ENCODE measurements at places on chromosomes 6 and 20.

- DNase-seq: no peak
Observed at GRCh38 chr6:163837691-163838431, 423.3 kb downstream of the QKI start.

DNA sequence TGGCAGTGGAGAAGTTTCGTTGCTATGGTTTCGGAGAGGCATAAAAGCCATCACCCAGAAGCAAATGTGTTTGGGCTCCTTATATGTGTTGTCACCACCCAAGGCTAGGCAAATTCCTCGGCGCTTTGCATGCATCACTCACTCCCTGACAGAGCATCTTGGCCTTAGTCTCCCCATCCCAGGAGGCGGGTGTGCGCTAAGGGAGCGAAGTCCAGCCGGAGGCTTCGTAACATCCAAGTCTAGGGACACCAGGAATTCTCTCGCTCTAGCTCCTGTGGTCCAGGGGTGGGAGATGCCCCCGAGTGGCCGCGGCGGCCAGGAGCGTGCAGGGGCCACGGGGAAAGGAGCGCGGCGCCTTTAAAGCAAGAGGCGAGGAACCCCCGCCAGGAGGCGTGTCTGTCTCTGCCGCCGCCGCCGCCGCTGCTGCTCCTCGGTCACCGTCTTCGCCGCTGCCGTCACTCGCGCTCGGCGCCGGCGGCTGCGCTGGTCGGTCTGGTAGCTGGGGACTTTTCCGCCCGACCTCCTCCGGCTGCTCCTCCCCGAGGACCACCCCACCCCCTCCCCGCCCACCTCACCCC lies at the start of gene GRIK2:
GRIK2 (plus strand) TSS at position 458 of the 578 bp plus-strand sequence.
- DNase-seq: peak; percentile 51

GRCh38 chr6:17276766-17277165 lies 4.4 kb upstream of the RBM24 start:
- no peak for DNase-seq

- DNase-seq: no peak
Observed at GRCh38 chr20:25306991-25307903, 59.4 kb downstream of the PYGB start.

DNA sequence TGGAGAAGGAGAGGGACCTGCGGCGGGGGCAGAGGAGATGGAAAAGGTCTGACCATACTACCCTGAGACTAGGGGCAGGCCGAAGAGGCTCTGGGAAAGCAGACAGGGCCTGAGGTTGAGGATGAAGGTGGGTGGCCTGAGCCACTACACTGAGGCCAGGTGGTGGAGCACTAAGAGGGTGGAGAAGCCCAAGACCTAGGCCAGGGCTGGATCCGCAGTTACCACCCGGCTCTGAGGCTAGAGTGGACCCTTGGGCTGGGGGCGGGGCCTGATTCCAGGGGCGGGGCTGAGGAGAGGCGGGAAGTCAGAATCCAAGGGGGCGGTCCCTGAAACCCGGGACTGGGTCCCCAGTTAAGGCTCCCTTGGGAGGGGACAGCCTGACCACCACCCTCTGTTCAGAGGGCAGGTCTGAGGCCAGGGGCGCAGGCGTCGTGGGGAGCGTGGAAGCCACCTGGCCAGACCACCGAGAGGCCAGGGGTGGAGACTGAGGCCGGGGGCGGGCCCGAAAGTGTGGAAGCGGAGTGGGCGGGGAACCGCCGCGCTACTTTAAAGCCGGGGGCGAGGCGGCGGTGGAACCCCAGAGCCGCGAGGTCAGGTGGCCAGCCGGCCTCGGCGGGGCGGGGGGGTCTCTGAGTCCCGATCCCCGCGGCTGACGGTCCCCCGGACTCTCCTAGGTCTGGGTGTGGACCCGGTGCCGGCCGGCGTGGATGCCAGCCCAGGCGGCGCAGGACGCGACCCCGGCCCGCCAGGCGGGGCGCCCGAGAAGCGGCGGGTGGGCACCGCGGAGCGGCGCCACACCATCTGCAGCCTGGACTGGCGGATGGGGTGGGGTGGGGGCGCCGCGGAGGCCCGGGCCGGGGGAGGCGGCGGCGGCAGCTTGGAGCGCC lies 8.3 kb downstream of the CCM2L start:
- no peak for DNase-seq

- no peak for DNase-seq
Observed at GRCh38 chr6:111381123-111381522, 101.9 kb downstream of the REV3L start.

- DNase-seq: no peak
Observed at GRCh38 chr6:113625850-113626249, 231.3 kb upstream of the MARCKS start.

GRCh38 chr6:149990661-149991471 lies 27.1 kb downstream of the ULBP1 start:
- no peak for DNase-seq

DNA sequence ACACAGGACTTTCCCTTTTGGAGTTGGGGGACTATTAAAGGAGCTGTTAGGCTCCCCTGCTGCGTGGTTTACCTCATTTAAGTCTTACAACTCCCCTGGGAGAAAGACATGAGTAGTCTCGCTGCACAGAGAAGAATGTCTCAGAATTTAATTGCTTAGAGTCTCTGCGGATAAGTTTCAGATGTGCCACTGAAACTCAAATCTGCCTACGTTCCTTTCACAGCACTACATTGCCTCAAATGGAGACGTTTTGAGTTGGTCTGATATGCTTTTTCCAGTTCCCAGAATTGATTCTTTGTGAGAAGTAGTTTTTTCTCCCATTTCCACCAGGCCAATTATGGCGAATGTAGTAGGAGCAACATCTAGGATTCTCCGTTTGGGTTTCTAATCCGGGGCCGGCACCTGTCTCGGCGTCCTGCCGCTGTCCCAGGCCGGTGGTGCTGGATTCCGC lies 532 bp upstream of the SLC35F1 start:
- DNase-seq: no peak

DNA sequence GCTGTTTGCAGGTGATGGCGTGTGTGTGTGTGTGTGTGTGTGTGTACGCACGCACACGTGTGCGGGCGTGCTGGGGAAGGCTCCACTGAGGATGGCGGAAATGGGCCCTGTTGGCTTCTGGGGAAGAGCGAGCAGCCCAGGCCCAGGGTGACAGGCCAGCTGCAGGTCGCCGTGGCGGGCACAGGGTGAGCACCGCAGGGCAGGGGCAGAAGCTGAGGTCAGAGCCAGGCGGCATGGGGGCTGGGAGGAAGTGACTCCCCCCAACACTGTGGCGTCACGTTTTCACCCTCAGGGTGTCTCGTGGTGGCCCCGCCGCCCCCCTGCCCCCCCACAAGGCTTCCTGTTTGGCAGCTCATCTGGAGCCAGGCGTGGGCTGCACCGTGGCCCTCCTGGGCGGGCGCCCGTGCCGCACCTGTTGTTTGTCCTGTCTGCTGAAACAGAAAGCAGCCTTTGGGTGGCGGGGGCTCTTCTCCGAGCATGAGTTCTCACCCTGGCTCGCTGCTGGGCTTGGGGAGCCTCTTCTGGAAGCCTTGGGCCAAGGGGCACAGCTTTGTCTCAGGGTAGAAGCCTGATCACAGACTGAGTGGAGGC lies 7.1 kb downstream of the RBM38 start:
- DNase-seq: no peak

- DNase-seq: no peak
Observed at GRCh38 chr6:105981002-105981887, 104.9 kb upstream of the PRDM1 start.

DNA sequence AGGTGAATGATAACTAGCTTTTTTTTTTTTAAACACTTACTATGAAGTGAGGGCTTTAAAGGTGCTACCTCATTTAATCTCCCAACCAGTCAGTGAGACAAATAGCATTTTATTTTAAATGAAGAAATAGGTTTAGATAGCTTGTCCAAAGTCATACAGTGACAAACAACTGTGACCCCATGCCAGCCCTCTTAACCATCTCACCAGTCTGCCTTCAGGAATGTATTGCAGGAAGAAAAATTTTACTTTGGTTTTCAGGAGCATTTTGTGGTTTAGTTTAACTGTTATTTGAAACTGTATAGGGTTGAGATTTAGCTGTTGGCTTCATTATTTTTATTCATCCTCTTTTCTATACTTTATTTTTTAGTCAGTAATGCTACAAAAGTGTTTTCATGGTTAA lies 18.6 kb downstream of the DSE start:
- DNase-seq: no peak

DNA sequence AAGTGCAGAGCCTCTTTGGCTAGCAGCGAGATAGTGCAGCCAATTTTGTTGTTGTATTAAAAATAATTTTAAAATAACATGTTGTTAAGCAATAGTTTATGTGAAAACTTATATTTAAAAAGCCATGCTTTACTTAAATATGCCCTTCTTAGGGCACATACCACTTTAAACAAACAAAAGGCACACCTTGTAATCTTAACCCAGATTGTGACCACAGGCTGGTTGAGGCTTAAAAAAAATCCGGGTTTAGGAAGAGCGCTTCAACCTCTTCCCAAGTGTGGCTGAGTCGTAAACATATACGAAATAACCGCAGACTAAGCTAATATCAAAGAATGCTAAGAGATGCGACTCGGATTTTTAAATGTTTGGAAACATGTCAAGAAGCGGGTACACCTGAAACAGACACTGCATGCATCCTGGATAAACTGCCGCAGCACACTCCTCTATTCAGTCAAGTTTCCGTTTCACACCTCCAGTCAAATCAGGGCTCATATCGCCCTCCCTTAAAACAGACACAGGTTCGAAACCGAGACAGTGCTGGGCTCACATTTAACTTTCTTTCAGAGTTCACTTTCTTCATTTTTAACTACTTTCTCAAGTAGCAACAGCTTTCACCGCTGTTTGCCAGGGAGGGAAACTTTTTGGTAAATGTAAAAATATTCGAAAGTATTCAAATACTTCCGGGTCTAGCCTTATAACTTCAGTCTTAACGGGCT lies 1.5 kb downstream of the DEK start:
- DNase-seq: no peak

DNA sequence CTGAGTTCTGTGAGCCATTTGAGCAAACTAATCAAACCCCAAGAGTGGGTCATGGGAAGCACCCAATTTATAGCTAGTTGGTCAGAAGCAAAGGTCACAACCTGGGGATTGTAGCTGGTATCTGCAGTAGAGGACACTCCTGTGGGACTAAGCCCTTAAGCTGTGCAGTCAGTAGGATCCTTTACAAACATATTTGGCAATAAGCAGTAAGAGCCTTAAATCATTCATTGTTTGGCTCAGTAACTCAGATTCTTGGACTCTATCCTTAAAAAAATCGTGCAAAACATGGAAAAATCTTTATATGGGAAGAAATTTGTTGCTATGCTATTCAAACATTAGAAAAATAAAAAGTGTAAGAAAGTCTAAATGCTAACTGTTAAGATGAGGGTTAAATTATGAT lies 29.9 kb downstream of the FRK start:
- DNase-seq: no peak

GRCh38 chr6:35297601-35298481 lies at the start of gene DEF6:
Gene DEF6 (plus strand): TSS chr6:35297818. CDS start chr6:35297857, 39 bp downstream.
- peak; percentile 34 for DNase-seq

DNA sequence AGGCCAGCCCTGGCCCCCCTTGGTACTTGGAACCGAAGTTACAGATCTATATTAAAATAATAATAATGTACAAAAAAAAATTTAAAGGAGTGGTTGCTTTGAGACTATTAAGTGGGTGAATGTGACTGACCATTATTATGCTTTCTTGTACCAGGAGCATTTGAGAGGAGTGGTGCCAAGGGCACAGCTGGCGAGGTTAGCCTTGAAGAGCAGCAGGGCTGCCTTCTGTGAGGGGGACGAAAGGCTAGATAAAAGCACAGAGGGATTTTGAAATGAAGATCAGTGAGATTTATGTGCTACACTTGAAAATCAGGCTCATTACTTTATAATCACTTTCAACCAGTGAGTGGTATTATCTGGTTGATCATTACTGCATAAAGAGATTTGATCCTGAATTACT lies 48.6 kb downstream of the FIG4 start:
- no peak for DNase-seq

GRCh38 chr6:4806337-4806725 lies 30.1 kb downstream of the CDYL start:
- no peak for DNase-seq

- no peak for DNase-seq
Observed at GRCh38 chr6:38271081-38271480, 368.6 kb downstream of the BTBD9 start.

- no peak for DNase-seq
Observed at GRCh38 chr20:32427996-32428395, 69.9 kb downstream of the ASXL1 start.

GRCh38 chr6:5909721-5910120 lies 97.0 kb downstream of the NRN1 start:
- no peak for DNase-seq

DNA sequence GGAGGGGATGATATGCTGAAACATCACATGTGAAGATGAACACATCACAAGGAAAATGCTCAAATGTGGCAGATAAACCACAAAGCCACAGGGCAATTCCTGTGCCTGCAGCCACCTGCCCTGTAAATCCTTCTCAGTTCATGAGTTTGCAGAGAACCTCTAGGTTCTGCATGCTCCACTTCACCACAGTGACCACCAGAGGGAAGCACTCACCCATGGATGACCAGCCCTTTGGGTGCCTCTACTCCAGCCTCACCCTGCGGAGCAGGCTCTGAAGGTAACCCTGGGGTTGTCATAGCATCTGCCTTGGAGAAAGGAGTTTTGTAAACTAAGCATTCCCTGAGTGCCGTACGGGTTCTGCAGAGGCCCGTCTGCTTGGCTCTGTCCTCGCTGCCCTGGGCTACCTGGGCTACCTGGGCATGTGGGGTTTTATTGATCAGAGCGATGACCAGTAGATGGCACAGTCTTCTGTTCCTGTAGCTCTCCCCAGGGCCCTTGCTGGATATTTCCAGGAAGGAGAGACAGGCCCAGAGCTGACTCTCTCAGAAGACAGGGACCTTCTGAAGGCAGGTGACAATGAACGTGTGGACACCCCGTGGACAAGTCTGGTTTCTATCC lies 31.7 kb upstream of the CST1 start:
- no peak for DNase-seq

DNA sequence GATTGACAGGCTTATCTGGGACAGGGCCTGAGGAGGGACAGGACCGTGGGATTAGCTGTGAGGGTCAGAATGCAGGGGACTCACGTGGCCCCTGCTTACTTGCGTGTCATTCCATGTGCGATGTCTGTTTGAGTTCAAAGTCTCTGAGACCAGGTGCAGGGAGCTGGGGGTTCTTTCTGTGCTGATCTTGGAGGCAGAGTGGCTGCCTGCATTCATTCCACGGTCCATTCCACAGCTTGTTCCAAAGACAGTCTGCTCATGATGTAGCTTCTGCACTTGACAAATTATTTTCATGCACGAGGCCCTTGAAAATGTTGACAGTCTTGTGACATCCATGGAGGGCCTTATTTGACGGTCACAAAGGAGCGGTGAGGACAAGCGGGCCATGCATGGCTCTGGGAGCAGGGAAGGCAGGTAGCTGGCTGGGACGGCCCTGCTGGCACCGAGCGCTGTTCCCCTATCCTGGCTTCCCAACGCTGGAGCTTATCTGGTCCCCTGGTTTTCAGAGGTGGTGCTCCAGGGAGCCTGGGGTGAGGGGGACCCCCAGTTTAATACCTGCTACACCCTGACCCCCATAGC lies 156.3 kb upstream of the RNF24 start:
- no peak for DNase-seq

DNA sequence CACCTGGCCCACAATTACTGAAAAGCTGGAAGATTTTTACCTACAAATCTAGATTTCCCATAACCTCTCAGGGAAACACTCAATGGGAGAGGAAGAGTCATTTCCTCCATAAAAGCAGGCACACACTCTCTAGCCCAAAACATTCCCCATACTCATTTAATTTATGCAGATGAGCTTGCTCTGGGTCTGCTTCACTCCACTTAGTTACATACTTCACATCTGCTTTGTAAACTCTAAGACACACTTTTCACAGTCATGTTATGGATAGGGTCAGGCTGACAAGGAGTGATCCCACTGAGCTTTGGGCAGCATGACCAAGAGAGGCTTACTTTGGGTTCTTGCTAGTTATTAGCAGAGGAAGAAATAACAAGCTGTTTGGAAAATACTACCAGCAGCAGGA lies 27.4 kb downstream of the TRPC4AP start:
- no peak for DNase-seq

- no peak for DNase-seq
Observed at GRCh38 chr6:98452685-98453084, 381.7 kb upstream of the POU3F2 start.

All from anterior cingulate cortex (tissue), 58 donors.